Right atrium auricular region (tissue), 2 donors: ENCODE measurements at places on chromosomes 4 and X.

DNA sequence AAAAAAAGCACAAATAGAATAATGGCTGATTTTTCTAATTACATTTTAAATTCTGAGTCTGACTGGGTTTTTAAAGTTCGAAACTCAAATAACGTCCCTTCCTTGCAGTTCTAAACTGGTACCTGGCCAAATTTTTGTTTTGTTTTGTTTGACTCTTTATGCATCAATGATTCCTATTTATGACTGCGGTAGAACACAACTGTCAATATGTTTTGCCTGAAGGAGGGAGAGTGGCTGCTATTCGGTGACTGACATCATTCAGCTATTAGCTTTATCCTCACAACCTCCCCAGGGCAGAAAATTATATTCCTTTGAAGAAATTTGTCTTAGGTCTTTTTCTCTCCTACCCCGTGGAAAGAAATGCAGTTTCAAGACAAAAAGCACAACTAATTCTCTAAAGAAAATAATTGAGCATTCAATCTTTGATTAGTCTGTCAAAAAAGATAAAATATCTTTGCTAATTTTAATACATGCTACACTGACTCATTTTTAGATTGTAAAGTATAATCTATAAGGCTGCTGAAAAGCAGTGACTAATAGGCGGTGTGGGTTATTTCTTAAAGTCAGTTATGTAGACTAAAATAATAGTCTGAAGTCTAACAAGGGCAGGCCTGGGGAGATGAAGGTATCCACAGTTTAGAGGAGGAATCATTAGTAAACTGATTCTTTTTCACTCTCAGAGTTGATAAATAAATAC, 61.9 kb downstream of the TMEM150C start:
- no peak for DNase-seq

- DNase-seq, result no peak
These were observed 47.4 kb upstream of the APOOL start for GRCh38 chrX:84956304-84956703.

GRCh38 chr4:25588206-25588605, 67.4 kb upstream of the SLC34A2 start:
- DNase-seq, result no peak

GRCh38 chr4:176792326-176793059, at the start of gene VEGFC:
VEGFC (minus strand) TSS chr4:176792922; CDS start chr4:176792311, 611 bp downstream.
- no peak for DNase-seq

- no peak for DNase-seq
These were observed 83.1 kb upstream of the FAT4 start for GRCh38 chr4:125231661-125232060.

GRCh38 chr4:15428611-15429010, 778 bp downstream of the C1QTNF7 start:
- DNase-seq, result no peak

GRCh38 chrX:154097003-154097588, 421 bp downstream of the MECP2 start:
- no peak for DNase-seq

GRCh38 chr4:38313999-38314561, 349.9 kb upstream of the KLF3 start:
- DNase-seq, result no peak

- no peak for DNase-seq
These were observed 30.9 kb downstream of the CD38 start for GRCh38 chr4:15809058-15809457.

- no peak for DNase-seq
These were observed 96.4 kb downstream of the GPC3 start for GRCh38 chrX:133888984-133889383.

DNA sequence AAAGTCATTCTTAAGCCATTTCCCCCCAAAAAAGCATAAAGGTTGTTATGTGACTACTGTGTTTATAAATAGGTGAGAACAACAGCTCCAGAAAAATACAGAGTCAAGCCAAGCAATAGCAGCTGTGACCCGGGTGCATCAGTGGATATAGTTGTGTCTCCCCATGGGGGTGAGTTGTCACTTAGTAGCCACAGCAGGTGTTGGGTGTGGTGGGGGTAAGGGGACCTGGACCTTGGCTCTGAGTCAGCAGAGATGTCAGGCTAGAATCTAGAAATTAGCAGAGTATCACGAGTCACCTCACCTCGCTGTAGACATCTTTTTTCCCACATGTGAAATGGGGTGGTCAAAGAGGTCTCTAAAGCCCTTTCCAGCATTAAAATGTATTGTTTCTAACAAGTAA, 42.4 kb downstream of the MOSPD2 start:
- DNase-seq, result no peak

- no peak for DNase-seq
These were observed 11.7 kb upstream of the RPS6KA6 start for GRCh38 chrX:84199688-84200087.

DNA sequence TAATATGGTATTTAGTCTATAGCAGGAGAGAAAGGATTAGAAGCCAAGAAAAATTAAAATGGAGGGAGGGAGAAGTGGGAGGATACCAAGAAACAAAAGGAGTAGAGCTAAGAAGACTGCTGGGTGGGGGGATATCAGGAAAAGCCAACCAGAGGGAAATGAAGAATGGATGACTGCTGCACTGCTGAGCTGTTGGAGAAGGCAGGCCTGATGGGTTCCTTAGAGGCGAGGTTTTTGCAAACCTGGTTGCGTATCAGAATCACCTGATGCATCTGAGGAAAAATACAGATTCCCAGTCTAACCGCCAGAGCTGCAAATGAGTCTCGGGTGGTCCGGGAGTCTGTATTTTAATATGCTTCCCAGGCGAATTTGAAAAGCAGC, 1.5 kb downstream of the PGRMC1 start:
- no peak for DNase-seq

GRCh38 chr4:60721685-60722084, 478.4 kb upstream of the ADGRL3 start:
- no peak for DNase-seq

DNA sequence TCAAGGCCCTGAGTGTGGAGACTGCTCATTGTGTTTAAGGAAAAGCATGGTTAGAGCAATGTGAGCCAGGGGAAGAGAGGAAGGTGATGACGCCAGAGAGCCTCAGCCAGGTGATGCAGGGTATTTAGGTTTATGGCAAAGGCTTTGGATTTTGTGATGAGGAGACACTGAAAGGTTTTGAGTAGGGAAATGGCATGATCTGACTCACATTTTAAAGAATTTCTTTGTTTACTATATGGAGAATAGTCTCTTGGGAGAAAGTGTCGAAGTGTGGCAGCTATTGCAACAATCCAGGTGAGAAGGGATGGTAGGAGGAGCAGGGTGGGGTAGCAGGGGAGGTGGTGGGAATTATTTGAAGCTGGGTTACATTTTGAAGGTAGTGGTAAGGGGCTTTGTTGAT, 293.4 kb upstream of the IGFBP7 start:
- DNase-seq, result no peak

GRCh38 chr4:188023682-188024081, 28.1 kb downstream of the ZFP42 start:
- DNase-seq, result no peak

DNA sequence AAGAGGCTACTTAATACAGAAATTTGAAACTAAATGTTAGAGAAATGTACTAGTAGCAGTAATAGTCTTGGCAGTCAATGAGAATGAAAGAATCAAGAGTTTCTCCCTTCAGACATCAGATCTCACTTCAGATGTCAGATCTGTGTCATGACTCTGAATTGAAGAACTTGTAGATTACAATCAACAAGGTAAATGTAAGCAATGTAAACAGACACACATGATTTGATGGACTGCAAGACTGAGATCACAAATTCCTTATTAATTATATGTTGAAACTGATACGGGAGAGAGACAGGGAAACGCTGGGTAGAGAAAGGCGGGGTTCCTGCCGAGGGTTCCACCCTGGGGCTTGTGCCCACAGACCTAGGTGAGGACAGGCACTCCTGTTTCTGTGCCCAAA, 65.5 kb upstream of the HHIP start:
- DNase-seq, result no peak

DNA sequence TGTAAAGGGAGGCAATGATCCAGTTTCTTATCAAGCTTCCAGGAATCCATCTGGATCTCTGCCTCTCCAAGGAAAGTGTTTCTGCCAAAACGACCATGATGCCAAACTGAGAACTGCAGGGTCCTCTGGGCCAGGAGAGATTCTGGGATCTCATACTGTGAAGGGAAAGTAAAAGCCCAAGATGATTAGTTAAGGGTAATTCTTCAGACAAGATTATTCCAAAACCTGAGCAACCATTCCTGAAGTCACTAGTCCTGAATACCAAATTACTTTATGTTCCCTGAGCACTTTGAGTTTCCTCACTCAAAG, 42.0 kb downstream of the SRPX2 start:
- DNase-seq, result no peak

- no peak for DNase-seq
These were observed 1.1 kb upstream of the HELT start for GRCh38 chr4:185016946-185017758.

DNA sequence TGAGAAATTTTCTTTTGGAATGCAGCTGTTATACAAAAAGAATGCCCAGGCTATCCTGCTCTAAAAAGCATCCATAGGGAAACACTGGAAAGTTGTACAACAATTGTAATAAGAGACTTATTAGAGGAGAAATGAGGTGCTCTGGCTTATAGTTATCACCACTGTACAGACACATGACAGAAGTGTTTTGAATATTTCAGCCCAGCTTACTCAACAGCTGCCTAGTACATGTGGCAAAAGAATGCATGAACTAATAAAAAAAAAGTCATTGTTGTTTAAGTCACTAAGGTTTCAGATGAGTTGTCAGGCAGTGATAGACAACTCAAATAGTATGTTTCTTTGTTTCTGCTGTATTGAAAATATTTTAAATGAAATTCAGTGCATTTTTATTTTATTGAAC, 307.7 kb downstream of the GPM6A start:
- DNase-seq, result no peak

DNA sequence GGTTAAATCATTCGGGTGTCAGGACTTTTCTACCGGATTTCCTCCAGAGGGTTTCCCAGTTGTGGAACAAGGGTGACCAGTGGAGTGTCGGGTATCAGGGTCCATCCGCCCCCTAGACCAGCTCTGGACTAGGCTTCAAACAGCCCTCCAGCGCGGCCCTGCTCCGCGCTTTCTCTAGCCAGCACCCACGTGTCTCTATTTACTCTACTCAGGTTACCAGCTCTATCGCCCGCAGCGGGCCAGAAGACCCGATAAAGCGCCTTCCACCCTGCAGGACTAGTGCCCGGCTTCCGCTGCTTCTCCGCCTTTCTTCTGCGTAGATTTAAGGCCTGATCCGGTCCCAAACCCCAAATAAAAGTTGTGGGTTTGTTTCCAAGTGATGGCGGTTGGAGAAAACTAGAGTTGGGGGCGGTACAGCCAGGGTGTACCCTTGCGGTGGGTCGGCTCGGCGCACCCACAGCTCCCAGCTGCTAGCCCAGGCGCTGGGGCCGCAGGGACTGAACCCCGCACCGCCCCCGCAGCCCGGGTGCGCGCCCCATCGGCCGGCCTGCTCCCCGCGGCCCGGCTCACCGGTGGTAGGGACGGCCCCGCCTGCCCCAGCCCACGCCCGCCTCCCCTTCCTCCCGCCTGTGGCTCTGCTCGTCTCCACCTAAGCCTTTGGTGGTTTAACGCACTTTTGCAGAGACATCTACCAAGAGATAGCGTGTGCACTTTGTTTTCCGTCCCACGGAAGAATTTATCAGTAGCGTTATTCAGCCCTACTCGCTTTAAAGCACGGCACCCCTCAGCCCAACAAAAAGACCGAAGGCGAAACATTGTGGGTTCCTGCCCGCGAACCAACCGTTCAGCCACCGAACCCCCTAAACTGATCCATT, 2.1 kb downstream of the LEF1 start:
- no peak for DNase-seq

GRCh38 chr4:92241094-92241493, 62.7 kb upstream of the GRID2 start:
- DNase-seq, result no peak

GRCh38 chrX:150635952-150636351, 57.2 kb upstream of the MTMR1 start:
- DNase-seq, result no peak

- no peak for DNase-seq
These were observed 20.5 kb downstream of the OTOP1 start for GRCh38 chr4:4206204-4206603.

- DNase-seq, result no peak
These were observed 11.5 kb downstream of the HAND2 start for GRCh38 chr4:173518425-173519102.

DNA sequence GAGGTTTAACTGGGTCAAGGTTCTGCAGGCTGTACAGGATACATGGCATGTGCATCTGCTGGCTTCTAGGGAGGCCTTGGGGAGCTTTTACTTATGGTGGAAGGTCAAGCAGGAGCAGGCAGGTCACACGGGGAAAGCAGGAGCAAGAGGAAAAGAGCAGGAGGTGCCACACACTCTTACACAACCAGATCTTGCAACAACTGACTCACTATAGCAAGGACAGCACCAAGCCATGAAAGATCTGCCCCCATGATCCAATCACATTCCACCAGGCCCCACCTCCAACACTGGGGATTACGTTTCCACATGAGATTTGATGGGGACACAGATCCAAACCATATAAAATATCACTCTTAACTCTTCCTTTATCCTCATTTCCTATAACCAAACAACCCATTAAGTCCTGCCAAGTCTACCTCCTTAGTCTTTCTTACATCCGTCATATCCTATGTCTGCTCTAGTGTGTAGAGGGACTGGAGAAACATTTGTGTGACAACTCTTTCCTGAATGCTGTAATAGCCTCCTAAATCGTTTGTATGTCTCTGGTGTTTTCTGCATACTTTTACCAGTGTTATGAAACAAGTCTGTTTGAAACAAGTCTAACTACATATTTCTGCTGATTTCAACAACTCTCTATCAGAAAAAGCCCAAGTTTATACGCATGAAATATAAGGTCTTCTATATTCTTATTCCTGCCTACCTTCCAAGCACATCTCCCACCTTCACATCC, 8.3 kb upstream of the RAP2C start:
- no peak for DNase-seq

DNA sequence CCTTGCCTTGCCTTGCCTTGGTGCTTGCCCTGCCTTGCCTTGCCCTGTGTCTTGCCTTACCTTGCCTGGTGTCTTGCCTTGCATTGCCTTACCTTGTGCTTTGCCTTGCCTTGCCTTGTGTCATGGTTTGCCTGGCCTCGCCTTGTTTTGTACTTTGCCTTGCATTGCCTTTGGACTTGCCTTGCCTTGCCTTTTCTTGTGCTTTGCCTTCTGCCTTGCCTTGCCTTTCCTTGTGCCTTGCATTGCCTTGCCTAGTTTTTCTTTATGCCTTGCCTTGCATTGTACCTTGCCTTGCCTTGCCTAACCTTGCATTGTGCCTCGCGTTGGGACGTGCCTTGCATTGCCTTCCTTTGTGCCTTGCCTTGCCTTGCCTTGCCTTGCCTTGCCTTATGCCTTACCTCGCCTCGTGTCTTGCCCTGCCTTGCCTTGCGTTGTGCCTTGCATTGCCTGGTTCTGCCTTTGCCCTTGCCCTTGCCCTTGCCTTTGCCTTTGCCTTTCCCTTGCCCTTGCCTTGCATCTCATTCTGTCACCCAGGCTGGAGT, 82.8 kb downstream of the TAB3 start:
- DNase-seq, result no peak

- no peak for DNase-seq
These were observed 26.5 kb upstream of the GEMIN8 start for GRCh38 chrX:14056206-14056605.

DNA sequence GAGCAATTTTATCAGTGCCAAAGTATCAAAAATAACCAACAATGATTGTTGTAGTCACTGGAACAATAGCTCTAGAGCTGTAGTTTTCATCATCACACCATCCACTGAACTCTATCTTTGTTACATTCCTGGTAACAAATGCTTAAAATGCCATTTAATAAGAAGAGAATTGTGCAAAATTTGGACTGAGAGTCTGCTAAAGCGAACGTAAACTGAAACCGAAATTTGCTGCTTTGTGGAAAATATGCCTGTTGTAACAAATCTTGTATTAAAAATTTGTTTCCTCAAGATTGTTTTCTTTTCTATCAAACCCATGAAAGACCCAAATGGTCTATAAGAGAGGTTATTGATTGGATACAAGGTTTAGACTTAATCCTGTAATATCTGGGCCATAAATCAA, 109.3 kb upstream of the TECRL start:
- DNase-seq, result no peak
